Activated CD4-positive, alpha-beta memory T cell treated with anti-CD3 and anti-CD28 coated beads, Interleukin-2, amount 10 ng/mL, durations not matched to agents 7 days and 5 days (primary cell): ENCODE measurements at places on chromosomes 4 and X. TPM values are rescaled to one million over a fixed set of nuclear protein-coding genes. Genes with fewer than 3 reads are reported as not detected.

The SEPSECS gene
- total RNA-seq = 15.2 TPM

The TMPRSS11D gene
- total RNA-seq = not detected

The DYNLT3 gene
- 20.5 TPM for total RNA-seq

The SRPK3 gene
- not detected for total RNA-seq

The BEX1 gene
- total RNA-seq = not detected

The XAGE2 gene
- not detected for total RNA-seq

The STPG2 gene
- not detected for total RNA-seq

The PRDM5 gene
- total RNA-seq = not detected

The ADH1A gene
- total RNA-seq = not detected

The FAM149A gene
- total RNA-seq = not detected

The SPANXA2 gene
- not detected for total RNA-seq

GRCh38 chr4:3514806-3515501 lies 17.3 kb downstream of the LRPAP1 start:
- DNase-seq = no peak

GRCh38 chrX:81195712-81196111 lies 6.0 kb downstream of the HMGN5 start:
- DNase-seq = peak; percentile 56

DNA sequence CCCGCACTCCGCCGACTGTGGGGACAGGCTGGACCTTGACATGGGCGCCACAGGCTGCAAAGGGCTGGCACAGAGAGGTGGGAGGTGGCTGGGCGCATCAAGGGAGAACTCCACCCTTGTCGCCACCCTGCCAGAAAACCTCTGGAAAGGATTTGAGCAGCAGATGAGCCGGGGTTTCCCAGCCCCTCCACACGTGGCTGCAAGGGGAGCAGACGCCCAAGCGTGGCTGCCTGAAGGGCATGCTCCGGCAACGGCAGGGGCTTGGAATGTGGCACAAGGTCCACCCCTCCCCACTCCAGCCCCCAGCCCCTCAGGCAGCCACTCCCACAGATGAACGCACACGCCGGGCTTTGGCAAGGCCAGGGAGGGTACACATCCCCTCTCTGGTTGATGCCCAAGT lies 4.6 kb downstream of the BGN start:
- no peak for DNase-seq

GRCh38 chr4:105061136-105061696 lies 85.5 kb upstream of the TET2 start:
- DNase-seq = peak; percentile 45

DNA sequence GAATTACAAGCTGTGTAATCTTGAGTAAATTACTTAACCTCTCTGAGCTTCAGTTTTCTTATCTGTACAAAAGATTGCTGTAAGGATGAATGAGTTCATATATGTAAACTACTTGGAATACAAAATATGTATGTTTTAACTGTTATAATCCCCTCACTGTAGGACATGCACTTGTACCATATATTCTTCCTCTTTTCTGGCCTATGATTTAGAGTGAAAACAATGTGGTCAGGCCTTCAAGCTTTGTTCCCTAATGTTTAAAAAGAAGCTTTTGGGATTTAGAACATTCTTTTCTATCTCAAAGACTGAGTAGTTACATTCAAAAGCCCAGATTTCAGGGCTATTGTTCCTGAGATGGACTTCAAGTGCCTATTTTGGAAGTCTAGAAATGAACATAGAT lies 26.7 kb upstream of the GPRIN3 start:
- DNase-seq = no peak

DNA sequence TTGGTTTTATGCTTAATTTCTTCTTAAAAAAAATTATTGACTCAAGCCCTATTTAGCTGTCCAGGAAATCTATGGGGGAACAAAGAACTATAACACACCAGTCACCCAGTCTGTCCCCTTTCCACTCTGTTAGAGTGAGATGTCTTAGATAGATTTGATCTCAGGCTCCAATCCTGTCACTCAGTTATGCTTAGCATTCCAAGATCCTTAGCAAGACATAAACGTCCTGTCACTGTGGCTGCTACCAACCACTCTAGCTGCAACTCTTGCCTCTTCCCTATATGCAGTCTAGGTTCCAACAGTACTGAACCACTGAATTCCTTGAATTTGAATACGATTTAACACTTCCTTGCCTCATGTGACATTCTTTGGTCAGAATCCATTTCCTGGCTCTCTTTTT lies 241.9 kb upstream of the NWD2 start:
- DNase-seq = no peak

DNA sequence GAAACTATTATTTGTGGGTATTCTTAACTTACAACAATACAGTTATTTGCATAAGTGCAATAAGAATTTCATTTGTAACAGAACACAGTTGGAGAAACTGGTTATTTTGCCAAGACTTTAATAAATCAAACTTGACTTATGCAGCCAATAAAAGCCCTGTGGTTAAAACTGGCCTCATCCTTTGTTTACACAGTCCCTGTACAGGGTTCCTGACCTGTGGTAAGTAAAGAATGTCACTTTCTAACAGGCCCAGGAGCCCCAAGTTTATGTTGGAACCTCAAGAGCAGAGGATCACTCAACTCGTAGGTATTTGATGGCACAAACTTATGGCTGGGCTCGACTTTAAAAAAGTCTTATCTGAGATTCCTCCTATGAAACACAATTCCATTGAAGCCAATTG lies 88.6 kb upstream of the PTCHD1 start:
- DNase-seq = no peak

- DNase-seq = peak; percentile 16
These were observed 15.0 kb upstream of the AKAP17A start for GRCh38 chrX:1576201-1576992.

DNA sequence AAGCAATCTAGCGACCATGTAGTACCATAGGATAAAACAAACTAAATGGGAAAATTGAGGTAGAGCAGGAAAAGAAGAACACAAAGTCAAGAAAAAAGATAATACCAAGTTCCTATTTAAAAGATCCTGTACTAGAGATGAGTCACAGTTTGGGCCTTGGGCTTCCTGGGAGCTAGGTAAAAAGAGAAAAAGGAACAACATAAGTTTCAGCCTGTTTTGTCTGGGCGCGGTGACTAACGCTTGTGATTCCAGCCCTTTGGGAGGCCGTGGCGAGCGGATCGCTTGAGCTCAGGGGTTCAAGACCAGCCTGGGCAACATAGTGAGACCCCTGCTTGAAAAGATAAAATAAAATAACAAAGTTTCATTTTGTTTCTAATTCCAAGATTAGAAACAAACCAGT lies 14.0 kb upstream of the TMEM156 start:
- DNase-seq = no peak

DNA sequence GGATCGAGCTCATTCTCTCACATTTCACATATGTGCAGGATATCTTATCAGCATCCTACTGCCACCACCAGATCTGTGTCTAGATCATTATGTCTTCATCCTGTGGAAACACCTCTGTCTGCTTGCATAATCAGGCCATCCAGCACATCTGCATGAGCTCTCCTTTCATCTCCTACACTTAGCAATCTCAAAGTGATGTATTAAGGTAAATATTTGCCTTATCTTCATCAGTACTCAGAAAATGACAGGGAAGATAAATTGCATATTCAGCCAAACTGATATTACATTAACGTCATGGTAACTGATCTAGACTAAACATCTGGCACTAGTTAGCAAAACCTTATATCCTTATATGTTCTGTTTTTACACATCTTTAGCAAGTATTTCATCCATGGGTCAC lies 207.3 kb upstream of the PABPC4L start:
- no peak for DNase-seq

- no peak for DNase-seq
These were observed 12.0 kb upstream of the GPR78 start for GRCh38 chr4:8568068-8568668.

GRCh38 chr4:25129917-25130316 lies 30.3 kb downstream of the SEPSECS start:
- DNase-seq = no peak

DNA sequence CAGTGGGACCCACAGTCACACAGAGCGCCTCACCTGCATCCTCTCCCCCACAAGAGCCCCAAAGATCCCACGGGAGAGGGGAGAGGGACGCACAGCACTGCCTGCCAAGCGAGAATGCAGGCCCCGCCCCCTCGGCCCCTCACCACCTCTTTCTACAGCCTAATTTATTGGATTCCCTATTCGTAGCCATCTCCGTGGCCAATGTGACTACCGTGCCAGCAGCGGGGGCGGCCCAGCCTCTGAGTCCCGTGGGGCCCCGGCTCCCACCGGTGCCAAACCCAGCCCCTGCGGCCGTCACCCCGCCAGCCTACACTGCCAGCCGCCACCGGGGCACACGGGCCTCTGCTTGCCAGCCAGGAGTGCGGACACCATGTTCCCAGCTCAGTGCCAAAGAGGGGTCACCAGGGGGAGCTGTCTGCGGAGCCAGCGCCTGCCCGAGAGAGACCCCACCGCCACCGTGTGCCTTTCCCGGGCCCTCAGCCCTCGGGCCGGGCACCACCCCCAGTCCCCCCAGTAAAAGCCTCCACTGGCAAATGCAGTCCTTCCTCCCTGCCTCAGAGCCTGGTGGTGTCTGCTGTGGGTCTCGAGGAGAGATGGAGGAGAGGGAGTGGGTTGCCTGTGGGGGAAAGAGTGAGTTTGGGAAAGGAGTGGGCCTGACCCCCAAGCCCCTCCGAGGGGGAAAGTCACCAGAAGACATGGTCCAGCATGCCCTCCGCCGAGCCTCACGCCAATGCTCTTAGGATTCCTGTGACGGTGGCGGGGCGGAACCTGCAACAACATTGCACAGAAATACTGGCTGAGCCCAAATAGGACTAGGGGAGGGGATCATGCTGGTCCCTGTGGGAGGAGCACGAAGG lies 19.6 kb upstream of the PLXNB3 start:
- DNase-seq = no peak

DNA sequence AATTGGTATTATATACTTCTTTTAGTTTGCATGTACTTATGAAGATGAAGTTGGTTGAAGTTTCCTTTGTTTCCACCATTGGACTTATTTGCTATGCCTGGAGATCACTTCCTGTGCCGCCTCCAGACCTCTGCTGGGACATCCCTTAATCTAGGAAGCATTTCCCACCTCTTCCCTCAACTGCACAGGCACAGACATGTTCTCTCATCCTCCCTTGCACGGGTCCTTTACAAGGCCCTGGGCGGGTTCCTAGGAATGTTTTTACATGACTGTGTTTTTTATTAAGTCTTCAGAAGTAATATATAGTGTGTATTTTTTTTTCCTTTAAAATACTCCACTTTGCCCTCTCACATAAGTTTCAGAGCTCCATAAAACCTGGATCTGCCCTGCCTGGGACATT lies 51.0 kb downstream of the TMEM131L start:
- DNase-seq = no peak

DNA sequence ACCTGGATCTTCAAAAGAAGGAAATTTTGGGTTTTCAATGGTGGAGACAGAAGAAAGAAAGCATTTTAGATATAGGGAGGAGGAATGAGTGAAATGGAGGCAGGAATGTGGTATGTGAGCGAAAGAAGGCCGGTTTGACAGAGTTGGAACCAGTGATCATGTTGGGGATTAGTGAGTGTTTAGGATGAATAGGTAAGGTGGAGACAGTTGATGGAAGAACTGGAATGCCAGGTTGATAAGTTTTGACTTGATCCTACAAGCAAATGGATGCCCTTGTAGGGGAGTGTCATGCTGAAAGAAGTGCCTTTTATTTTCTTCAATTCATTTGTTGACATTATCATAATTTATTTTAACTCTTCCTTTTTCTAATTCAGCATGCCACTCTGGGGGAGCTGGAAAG lies 207.8 kb upstream of the AMOT start:
- DNase-seq = no peak

GRCh38 chr4:99885063-99885664 lies 9.1 kb downstream of the LAMTOR3 start:
- DNase-seq = peak; percentile 28

GRCh38 chr4:18250564-18250963 lies 229.0 kb upstream of the LCORL start:
- DNase-seq = no peak

DNA sequence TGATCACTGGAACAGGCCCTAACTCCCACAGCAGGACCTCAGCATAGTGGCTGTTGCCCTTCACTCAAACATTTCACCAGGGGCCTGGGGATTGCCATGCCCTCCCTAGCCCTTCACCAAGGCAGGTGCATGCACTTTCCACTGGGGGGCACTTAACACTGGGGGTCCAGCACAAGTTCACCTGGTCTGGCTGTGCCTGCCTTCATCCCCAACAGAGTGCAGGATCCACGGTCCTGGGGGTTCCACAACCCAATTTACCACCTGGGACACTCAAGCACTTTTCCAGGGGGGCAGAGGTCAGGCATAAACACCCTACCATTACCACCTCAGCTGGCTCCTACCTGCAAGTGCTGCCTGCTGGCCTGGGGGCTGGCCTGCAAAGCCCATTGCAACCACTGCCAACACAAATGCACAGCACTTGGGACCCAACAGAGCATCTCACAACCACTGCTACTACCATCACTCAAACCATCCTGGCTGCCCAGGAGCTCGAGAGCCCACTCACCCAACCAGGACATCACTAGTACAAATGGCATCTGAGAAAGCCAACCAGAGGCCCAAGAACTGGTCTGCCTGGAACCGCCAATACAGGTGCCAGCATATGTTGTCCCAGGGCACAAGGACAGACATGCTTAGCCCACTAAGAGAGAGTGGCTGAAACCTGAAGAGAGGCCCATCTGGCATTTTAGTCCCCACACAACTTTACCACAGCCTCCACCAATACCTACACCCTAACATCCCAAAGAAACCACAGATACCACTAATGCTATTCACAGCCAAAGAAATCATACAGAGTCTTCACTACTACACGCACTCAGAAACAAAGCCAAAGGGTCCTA lies 43.1 kb downstream of the NAT8L start:
- DNase-seq = no peak

- no peak for DNase-seq
These were observed 811 bp downstream of the ANKRD50 start for GRCh38 chr4:124711471-124712371.

- no peak for DNase-seq
These were observed 105.2 kb upstream of the NOCT start for GRCh38 chr4:138910195-138910913.

GRCh38 chr4:178612733-178613132 lies 1170.5 kb upstream of the AGA start:
- no peak for DNase-seq

- no peak for DNase-seq
These were observed 213.5 kb downstream of the LDB2 start for GRCh38 chr4:16684935-16685334.

- DNase-seq = no peak
These were observed 109.5 kb downstream of the TAB3 start for GRCh38 chrX:30779453-30780030.

DNA sequence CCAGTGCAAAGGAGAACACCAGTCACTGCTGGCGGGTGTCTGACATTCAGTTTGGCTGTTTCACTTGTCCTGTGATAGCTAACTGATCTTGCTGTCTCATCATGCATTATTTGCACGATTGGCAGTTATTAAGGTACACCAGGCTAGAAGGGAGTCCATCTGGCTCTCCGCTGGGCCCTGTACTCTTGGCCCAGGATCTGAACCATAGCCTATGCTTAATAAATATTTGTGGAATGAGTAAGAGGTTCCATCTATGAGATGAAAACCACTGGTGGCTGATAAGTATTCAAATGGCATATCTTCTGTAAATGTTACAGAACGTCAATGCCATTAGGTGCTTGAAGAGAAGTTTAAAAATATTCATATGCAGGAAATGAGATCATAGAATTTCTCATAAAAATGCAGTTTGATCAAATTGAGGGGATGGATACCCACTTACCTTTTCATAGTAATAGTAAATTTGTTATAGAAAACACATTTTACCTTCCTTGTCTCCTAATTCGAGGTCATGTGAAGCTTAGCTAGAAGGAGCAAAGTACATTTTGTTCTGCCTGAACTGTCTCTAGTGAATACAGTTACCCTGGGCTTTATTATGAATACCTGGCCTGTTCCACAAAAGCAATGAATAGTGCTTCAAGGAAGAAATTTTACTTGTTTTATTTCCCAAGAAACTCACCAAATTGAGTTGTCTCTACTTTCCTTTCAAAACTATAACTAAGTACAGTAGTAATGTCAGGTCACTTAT lies 213.5 kb downstream of the CBR4 start:
- DNase-seq = no peak
